ENCODE measurements at places on chromosomes 6 and 20.

- DNase-seq: no peak
Measured at GRCh38 chr6:92507552-92507951, 911.8 kb downstream of the EPHA7 start.

- no peak for DNase-seq
Measured at GRCh38 chr6:11217360-11218101, 14.9 kb downstream of the NEDD9 start.

DNA sequence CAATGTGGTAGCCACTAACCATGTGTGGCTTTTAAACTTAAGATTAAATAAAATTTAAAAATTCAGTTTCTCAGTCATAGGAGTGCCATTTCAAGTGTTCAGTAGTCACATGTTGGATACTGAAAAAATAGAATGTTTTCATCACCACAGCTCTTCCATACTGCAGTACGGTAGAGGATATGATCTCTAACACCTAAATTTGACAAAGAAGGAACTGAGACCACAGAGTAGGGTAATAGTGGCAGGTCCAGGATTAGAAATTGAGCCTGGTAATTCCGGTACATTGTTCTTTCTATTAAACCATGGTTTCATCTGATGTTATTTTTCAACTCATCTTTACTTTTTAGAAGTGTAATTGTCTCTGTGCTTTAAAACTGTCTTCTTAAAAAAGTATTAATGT, 104.0 kb downstream of the CD2AP start:
- DNase-seq: no peak

GRCh38 chr20:10711903-10712451, 38.2 kb upstream of the JAG1 start:
- no peak for DNase-seq

Data from HCEC 1CT (cell line).